Uterus (tissue), 4 donors: ENCODE measurements at places on chromosomes 7 and 10. TPM values are rescaled to one million over a fixed set of nuclear protein-coding genes. Genes with fewer than 3 reads are reported as not detected.

TEX47 gene
- not detected for total RNA-seq

HGF gene
- total RNA-seq: 29.4 TPM

PIP gene
- not detected for total RNA-seq

DNA sequence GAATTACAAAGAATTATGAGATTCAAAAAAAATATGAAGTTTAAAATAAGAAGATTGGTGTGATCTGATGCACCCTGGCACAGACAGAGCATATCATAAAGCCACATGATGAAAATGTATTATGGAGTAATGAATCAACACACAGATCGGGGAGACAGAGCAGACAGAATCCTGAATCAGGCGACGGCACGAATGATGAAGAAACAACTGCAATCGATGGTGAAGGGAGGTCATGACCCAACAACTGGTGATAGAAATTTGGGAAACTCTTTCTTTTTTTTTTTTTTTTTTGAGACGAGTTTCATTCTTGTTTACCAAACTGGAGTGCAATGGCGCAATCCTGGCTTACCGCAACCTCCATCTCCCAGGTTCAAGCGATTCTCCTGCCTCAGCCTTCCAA, 1054.0 kb downstream of the TYW1 start:
- no peaks in the 10 kb centered on the region for H3K4me1 ChIP-seq
- DNase-seq: no peak

- no peak overlapping the region for H3K27ac ChIP-seq
- no peaks in the 10 kb centered on the region for H3K27me3 ChIP-seq
- DNase-seq: no peak
Observed at GRCh38 chr7:95335093-95335492, 10.8 kb upstream of the PON1 start.

DNA sequence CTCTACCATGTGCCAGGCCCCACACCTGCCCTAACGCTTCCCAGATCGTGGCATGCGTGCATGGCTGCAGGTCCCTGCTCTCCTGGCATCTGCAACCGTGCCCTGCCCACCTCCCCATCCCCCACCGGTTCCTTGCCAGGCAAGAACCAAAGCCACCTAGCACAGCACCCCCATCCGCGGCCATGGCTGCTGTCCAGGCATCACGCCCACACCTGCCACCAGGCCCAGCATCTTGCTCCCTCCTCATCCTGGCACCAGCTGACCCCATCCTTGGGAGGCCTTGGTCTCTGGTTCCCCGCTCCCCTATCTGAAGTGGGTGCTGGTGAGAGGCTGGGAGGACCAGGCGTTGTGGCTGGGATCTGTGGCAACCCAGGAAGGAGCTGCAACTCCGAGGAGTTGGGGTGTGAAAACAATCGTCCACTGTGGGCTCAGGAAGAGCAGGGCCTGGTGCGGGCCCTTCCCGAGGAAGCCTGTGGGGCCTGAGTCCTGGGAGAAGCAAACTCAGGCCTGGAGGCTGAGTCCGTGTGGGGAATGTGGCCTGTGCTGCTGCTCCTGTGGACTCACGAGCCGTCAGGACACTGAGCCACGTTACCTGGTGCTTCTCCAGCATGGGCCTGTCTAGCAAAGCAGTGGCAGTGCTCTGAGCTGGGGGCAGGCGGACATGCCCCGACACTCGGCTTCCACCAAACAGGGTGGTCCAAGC, 417.1 kb downstream of the DNAJB6 start:
- H3K27me3 ChIP-seq: no peaks in the 10 kb centered on the region
- DNase-seq: no peak
- no peaks in the 10 kb centered on the region for H3K4me1 ChIP-seq

DNA sequence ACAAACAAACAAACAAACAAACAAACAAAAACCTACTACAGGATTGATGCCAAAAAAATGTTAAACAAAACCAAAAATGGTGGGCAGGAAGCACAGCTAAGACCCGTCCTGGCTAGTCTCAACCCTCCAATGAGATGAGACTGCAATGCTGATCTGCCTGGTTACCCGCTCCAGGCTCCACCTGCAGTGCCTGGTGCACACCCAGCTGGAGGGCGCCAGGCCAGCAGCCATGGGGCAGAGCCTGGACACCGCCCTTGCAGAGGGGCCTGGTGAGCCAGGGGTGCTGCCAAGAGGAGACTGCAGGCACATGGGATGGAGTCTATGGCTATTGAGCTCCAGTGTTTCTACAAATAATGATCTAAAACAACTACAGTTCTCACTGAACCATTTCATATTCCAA, 107.0 kb downstream of the LARP4B start:
- no peak overlapping the region for H3K27ac ChIP-seq
- H3K4me3 ChIP-seq: no peak overlapping the region
- no peaks in the 10 kb centered on the region for H3K36me3 ChIP-seq
- no peaks in the 10 kb centered on the region for H3K4me1 ChIP-seq
- no peaks in the 10 kb centered on the region for H3K27me3 ChIP-seq

DNA sequence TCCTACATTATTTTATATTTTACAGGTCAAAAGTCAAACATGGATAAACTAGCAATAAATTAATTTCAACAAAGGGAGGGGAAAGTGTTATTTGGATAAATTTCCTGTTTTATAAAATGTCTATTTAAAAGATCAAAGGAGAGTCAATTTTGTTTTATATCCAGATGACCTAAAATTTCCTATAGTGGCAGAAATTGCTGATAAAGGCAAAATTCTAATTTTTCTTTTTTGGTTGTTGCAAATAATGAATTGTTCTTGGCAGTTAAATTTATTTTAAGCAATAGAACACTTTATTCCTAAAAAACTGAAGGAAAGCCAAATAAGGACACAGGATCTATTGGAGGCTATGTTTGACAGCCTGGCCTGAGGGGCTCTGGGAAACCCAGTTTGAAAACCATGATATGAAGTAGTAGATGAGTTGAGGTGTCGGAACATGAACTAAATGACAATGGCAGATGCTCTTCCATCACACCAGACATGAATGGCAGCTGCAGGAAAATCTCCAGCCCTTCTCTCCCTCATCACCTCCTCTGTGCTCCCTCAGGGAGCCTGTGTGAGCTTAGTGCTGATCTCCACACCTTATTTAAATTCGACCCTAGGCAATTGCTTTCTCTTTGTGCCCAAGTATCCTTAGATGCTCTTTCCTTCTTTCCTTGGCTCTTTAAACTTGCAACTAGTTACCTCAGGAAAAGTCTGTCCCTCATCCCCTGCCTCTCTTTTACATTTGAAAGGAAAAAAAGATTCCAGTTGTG, 395.0 kb downstream of the THSD7A start:
- no peak for DNase-seq
- H3K27ac ChIP-seq: no peak overlapping the region
- no peaks in the 10 kb centered on the region for H3K4me1 ChIP-seq
- H3K36me3 ChIP-seq: no peaks in the 10 kb centered on the region

GRCh38 chr7:37141742-37142141, 306.9 kb downstream of the ELMO1 start:
- no peaks in the 10 kb centered on the region for H3K27me3 ChIP-seq
- no peak overlapping the region for H3K4me3 ChIP-seq
- no peaks in the 10 kb centered on the region for H3K36me3 ChIP-seq

- DNase-seq: no peak
- no peaks in the 10 kb centered on the region for H3K36me3 ChIP-seq
- no peaks in the 10 kb centered on the region for H3K4me1 ChIP-seq
- H3K27ac ChIP-seq: no peak overlapping the region
Observed at GRCh38 chr7:65915921-65916657, 43.2 kb downstream of the VKORC1L1 start.

- H3K27ac ChIP-seq: no peak overlapping the region
- no peak overlapping the region for H3K4me3 ChIP-seq
- no peak for DNase-seq
- H3K27me3 ChIP-seq: no peaks in the 10 kb centered on the region
- no peaks in the 10 kb centered on the region for H3K36me3 ChIP-seq
Observed at GRCh38 chr10:37473906-37474305, 348.5 kb downstream of the ANKRD30A start.
